ENCODE measurements at places on chromosomes 3 and 15. TPM values are rescaled to one million over a fixed set of nuclear protein-coding genes. Genes with fewer than 3 reads are reported as not detected.

Gene ISLR
- total RNA-seq, result 8.3 TPM

Gene MITF
- 23.0 TPM for total RNA-seq

Gene CFAP20DC
- 1.3 TPM for total RNA-seq

Gene SLC28A1
- not detected for total RNA-seq

Gene EFCAB12
- total RNA-seq, result 0.43 TPM

Gene ANP32A
- total RNA-seq, result 92.5 TPM

Gene CTDSPL
- total RNA-seq, result 10.4 TPM

GRCh38 chr3:171678971-171679492 is 131.3 kb downstream of the PLD1 start:
- H3K4me1 ChIP-seq, result no peaks in the 10 kb centered on the region
- no peak for DNase-seq
- H3K27me3 ChIP-seq, result no peaks in the 10 kb centered on the region
- no peak overlapping the region for H3K27ac ChIP-seq

GRCh38 chr3:33658621-33658990 is 59.4 kb downstream of the CLASP2 start:
- no peaks in the 10 kb centered on the region for H3K27me3 ChIP-seq
- no peak for DNase-seq
- H3K4me3 ChIP-seq, result no peak overlapping the region
- peaks cover 54% of the 10 kb centered on the region for H3K4me1 ChIP-seq

- no peaks in the 10 kb centered on the region for H3K27me3 ChIP-seq
- H3K4me1 ChIP-seq, result no peaks in the 10 kb centered on the region
- H3K27ac ChIP-seq, result no peak overlapping the region
Observed at GRCh38 chr15:49832511-49832910, 211.7 kb downstream of the DTWD1 start.

DNA sequence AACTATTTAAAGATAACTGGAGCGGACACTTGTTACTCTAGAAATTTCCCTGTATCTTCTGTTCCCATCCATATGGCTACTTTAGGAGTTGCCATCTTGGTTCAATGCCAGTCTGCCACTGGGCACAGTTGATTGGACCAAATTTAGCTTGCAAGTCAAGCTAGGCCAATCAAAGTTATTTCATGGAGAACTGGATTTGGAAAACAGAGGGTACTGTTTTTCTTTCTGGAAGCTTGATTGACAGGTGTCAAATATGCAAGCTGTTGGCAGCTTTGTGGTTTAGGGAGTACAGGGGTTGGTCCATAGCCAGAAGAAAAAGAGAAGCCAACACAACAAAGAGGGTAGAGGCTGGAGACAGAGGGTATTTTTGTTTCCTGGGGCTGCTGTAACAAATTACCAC is 33.4 kb upstream of the KLHL25 start:
- H3K4me1 ChIP-seq, result no peaks in the 10 kb centered on the region
- H3K4me3 ChIP-seq, result no peak overlapping the region
- H3K27ac ChIP-seq, result no peak overlapping the region

GRCh38 chr15:89115547-89115946 is 27.3 kb downstream of the ABHD2 start:
- H3K27ac ChIP-seq, result no peak overlapping the region
- no peak for DNase-seq
- peaks cover 52% of the 10 kb centered on the region for H3K4me1 ChIP-seq
- H3K36me3 ChIP-seq, result no peaks in the 10 kb centered on the region
- no peaks in the 10 kb centered on the region for H3K27me3 ChIP-seq

DNA sequence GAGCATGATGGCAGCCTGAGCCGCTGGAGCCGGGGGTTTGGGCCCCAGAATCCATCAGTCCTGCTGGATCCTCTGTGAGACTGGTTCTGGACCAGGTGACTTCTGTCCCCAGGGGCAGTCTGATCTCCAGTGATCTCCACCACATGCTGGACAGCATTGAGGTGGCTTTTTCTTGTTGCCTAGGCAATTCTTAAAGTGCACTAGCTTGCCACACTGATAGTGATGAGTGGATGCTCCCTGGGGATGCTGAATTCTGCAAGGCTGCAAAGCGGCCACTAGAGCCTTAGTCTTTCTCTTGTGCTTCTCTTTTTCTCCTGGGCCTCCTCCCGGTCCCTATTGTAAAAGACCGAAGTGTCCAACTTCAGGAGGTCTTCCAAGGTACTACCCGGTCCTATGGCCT is 70.4 kb upstream of the ATP11B start:
- DNase-seq, result no peak
- H3K4me1 ChIP-seq, result no peaks in the 10 kb centered on the region
- no peaks in the 10 kb centered on the region for H3K27me3 ChIP-seq
- H3K27ac ChIP-seq, result no peak overlapping the region

GRCh38 chr15:99090938-99091337 is 13.9 kb upstream of the SYNM start:
- no peaks in the 10 kb centered on the region for H3K36me3 ChIP-seq
- no peak overlapping the region for H3K4me3 ChIP-seq
- H3K27me3 ChIP-seq, result no peaks in the 10 kb centered on the region
- H3K27ac ChIP-seq, result no peak overlapping the region
- no peaks in the 10 kb centered on the region for H3K4me1 ChIP-seq
- DNase-seq, result no peak

GRCh38 chr15:55683376-55683775 is 59.6 kb downstream of the PRTG start:
- no peaks in the 10 kb centered on the region for H3K4me1 ChIP-seq
- no peaks in the 10 kb centered on the region for H3K36me3 ChIP-seq
- no peak overlapping the region for H3K27ac ChIP-seq

GRCh38 chr15:27608248-27608647 is 490.9 kb downstream of the OCA2 start:
- no peak for DNase-seq
- H3K36me3 ChIP-seq, result no peaks in the 10 kb centered on the region
- H3K27me3 ChIP-seq, result no peaks in the 10 kb centered on the region
- no peaks in the 10 kb centered on the region for H3K4me1 ChIP-seq
- no peak overlapping the region for H3K4me3 ChIP-seq

- no peaks in the 10 kb centered on the region for H3K27me3 ChIP-seq
- DNase-seq, result peak; percentile 31
- no peaks in the 10 kb centered on the region for H3K36me3 ChIP-seq
- H3K27ac ChIP-seq, result peak overlapping the region; percentile 83
- H3K4me1 ChIP-seq, result peaks cover 19% of the 10 kb centered on the region
- no peak overlapping the region for H3K4me3 ChIP-seq
Observed at GRCh38 chr3:51340989-51341636, 44.0 kb upstream of the MANF start.

DNA sequence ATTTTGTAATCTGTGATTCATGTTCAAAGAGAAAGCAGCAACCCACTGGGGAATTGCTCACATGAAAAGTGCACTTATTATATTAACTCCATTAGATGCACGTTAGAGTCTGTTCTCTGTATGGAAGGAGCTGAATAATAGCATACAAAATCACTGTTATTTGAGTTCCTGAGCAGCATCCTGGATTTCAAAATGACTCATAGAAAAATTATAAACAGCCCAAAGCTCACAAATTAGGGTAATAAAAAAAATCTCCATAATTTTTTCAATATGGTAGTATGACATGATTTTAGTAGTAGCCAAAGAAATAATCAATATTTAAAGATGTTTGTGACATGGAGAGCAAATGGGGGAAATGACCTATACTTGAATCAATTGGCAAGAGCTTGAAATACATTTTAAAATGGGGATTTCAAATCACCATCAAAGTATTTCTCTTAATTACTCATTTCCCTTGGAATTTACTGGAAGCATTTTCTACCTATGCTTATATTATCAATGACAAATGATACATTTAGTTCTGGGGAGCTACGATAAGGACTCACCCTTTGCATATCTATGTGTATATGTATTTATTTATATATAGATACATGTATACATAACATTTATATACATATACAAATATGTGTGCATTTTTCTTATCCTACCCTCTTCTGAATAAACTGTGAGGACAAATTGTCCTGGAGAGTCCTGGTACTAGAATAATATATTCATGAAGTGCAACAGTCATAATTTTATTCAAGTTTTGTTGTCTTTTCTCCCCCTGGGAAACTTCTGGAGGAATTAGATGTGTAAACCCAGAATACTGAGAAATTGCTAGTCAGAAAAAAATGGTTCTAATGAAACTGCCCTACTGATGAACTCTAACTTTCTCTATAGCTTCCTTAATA is 116.3 kb downstream of the RPL22L1 start:
- H3K36me3 ChIP-seq, result no peaks in the 10 kb centered on the region
- no peak overlapping the region for H3K4me3 ChIP-seq
- H3K4me1 ChIP-seq, result peaks cover 7% of the 10 kb centered on the region
- H3K27ac ChIP-seq, result no peak overlapping the region
- no peak for DNase-seq

GRCh38 chr3:123629747-123630047 is 44.8 kb upstream of the HACD2 start:
- H3K4me1 ChIP-seq, result no peaks in the 10 kb centered on the region
- DNase-seq, result no peak
- H3K36me3 ChIP-seq, result peaks cover 7% of the 10 kb centered on the region
- no peak overlapping the region for H3K27ac ChIP-seq

DNA sequence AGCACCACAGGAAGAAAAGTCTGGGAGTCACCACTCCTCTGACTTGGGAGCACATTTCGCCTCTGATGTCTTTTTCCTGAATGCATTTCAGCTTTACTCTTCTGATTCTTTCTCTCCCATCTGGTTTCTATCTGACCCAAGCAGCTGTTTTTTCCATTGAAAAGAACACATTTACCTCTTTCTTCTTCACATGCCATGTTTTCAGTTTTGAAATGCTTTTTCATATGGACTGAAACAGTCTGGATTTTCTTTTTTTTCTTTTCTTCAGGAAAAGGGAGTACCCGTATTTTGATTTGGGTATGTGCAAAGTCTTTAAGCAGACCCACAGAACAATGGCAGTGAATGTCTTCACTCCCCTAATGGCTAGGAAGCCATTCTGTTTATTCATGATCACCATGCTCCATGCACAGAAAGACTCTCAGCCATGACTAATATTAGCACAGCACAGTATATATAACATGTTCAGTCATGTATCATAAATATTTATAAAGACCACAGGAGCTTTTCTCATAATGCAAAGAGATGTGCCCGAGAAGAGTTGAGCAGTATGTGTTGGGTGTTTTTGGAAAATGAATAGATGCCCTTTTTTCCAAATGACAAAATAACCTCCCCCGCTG is 82.7 kb upstream of the LRIG1 start:
- no peaks in the 10 kb centered on the region for H3K36me3 ChIP-seq
- H3K4me3 ChIP-seq, result no peak overlapping the region
- H3K27me3 ChIP-seq, result no peaks in the 10 kb centered on the region
- H3K4me1 ChIP-seq, result no peaks in the 10 kb centered on the region
- no peak overlapping the region for H3K27ac ChIP-seq

GRCh38 chr3:184031187-184031792 is at the start of gene HTR3D:
HTR3D (plus strand) TSS chr3:184031742; CDS start chr3:184031742, 0 bp downstream.
- H3K4me3 ChIP-seq, result no peak within 1 kb of the TSS
- no peaks in the 10 kb centered on the region for H3K36me3 ChIP-seq
- DNase-seq, result no peak
- no peak within 1 kb of the TSS for H3K27ac ChIP-seq

Measured in adrenal gland (tissue), 19 donors.